NCI-H1417 (cell line): ENCODE measurements at places on chromosomes 4 and X.

DNA sequence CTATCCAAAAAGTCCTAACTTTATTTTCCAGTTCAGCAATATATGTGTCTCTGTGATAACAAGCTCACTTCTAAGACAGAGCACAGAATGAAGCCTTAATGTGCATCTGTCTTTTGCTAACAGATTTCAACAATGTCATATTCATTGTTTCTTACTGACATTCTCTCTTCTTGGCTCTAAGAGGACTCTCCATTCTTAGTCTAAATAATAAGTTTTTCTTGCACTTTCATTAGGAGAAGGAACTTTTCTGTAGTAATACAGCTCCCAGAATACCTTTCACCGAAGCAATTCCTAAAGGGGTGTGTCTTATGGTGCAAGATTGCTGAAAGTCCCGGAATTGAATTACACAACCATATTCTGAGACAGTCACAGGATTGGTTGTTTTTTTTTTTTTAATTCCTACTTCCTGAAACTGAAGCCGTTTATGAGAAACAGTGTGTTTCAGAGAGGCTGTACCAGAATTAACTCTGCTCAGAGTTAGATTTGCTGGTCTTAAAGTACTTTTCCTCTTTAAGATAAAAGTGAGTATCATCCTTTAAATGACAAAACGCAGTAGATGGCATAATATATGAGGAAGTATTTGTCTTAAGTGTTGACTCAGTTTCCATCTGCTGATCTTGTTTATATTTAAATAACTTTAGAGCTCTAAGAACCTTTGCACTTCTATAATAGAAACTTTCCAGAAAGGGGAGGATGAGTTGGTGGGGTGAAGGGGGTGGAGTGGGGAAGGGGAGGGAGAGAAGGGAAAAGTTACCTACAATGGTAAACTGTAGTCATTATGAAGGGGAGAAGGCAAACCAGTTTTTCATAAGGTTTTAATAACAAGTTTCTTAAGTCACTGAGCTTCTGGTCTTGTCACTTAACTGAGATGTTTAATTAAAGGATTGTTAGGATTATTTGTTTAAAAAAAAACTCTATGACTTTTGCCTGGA is at the start of gene ALPK1:
TSS of gene ALPK1 (plus strand) at position 421 of the 932 bp plus-strand sequence.
- peak; percentile 2 for DNase-seq

DNA sequence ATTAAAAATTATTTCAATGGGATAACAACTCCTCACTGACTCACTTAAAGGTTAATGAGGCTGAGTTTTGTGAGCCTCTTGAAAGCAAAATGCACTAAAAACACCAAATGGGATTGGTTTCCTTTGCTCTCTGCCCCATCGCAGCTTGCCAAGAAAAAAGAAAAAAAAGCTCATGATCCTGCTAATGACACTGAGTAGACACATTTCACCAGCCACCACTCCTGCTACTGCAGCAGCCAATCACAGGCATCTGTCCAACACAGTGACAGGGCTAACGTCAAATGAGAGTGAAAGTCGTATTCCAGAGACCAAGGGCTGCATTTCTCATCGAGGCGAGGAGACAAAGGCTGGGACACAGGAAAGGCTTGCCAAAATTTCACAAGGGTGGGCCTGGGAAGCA is 5.2 kb downstream of the APBB2 start:
- DNase-seq = no peak

GRCh38 chr4:99200138-99200537 is 18.9 kb downstream of the ADH6 start:
- DNase-seq = no peak

- DNase-seq = no peak
Observed at GRCh38 chr4:173411106-173411693, 12.3 kb upstream of the SCRG1 start.

GRCh38 chrX:78653118-78653822 is 5.9 kb downstream of the RTL3 start:
- no peak for DNase-seq

DNA sequence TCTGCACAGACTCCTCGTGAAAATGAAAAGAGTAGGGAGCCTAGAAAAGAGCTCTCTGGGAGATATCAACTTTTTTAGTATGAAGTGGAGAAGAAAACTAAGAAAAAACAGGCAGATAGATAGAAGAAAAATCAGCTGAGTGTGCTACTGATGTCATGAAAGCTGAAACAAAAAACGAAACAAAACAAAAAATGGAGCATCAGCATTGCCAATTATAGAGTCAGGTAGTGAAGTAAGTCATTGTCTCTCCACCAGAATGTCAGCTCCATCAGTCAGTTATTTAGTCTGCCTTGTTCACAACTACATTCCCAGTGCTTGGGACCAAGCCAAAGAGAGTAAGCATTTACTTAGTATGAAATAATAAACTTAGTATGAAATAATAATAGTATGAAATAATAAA is 595.1 kb downstream of the STPG2 start:
- no peak for DNase-seq

- DNase-seq = no peak
Observed at GRCh38 chr4:141501931-141502330, 134.5 kb upstream of the IL15 start.

DNA sequence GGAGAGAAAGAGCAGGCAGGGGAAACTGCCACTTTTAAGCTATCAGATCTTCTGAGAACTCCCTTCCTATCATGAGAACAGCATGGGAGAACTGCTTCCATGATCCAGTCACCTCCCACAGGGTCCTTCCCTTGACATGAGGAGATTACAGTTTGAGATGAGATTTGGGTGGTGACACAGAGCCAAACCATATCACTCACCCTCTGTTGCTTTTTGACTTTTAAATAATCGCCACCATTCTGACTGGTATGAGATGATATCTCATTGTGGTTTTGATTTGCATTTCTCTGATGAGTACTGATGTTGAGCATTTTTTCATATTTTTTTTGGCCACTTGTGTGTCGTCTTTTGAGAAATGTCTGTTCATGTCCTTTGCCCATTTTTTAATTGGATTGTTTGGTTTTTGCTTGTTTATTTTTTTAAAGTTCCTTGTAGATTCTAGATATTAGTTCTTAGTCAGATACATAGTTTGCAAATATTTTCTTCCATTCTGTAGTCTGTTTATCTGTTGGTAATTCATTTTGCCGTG is 6.5 kb upstream of the PAQR3 start:
- no peak for DNase-seq

- no peak for DNase-seq
Observed at GRCh38 chr4:172369471-172369959, 556.3 kb downstream of the GALNTL6 start.
